Activated CD4-positive, alpha-beta T cell treated with anti-CD3 and anti-CD28 coated beads for 48 hours (primary cell): ENCODE measurements at places on chromosomes 3 and 15.
A peak's percentile ranks its signal among the peaks of the same experiment; 100 is the strongest.

DNA sequence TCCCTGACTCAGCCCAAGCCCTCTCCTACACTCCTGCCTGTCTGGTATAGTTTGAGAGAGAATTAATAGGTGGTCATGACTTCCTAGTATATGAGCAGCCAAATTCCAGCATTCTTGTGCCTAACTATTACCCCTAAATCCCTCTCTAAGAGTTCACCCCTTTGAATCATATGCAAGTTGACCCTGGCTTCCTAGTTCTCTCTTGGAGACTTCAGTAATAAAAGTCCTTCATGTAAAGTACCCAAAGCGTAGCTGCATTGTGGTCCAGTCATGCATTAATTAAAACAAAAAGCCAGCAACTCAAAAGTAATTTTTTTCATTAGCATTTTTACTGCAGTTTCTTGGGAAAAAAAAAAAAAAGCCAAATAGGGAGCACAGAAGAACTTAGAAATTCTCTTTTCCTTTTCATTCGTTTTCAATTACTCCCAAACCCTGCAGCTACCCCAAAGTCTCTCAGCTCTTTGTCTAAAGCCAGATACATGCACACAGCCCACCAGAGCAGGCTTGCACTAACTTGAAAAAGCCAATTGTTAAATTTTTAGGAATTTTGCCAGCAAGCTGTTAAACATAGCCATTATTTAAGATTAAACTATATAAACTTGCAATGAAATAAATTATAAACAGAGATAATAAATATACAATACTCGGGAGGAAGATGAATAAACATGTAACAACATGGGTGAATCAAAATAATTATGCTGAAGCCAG is 50.1 kb upstream of the STT3B start:
- no peak for DNase-seq

DNA sequence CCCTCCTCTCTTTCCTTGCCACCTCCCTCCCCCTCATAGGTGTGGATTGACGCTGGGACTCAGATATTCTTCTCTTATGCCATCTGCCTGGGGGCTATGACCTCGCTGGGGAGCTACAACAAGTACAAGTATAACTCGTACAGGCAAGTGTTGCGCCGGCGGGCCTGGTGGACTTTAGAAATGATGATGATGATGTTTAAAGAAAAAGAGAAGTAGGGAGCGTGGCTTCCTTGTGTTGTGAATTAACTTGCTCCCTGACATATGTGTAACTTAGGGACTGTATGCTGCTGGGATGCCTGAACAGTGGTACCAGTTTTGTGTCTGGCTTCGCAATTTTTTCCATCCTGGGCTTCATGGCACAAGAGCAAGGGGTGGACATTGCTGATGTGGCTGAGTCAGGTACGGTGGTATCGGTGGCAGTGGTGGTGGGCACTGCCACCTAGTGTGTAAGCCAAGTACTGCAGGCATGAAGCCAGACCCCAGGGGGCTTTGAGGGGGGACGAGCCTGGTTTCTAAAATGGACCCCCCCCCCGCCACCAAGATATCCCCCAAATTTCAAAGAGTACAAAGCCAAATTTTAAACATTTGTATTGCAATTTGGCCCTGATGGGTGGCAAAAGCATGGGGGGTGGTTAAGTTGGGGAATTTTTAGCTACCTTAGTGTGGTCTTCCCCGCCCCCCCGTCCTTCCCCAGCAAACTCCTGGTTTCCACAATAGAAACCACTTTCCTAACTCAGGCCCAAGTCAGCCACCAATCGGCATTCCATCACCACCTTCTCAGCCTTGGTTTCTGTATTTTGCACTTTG is 65.6 kb downstream of the SLC6A6 start:
- peak; percentile 42 for DNase-seq

- DNase-seq, result no peak
Observed at GRCh38 chr15:86915811-86916331, 836.2 kb downstream of the AGBL1 start.

- peak; percentile 54 for DNase-seq
Observed at GRCh38 chr3:9600597-9600996, 47.0 kb upstream of the LHFPL4 start.

GRCh38 chr3:134611516-134611915 is 39.3 kb downstream of the KY start:
- no peak for DNase-seq
